ENCODE measurements at places on chromosomes 4 and X.

GRCh38 chrX:103329991-103330390, at the start of gene TCEAL7:
Gene TCEAL7, plus strand, starts transcription at chrX:103330239. Its CDS starts 1,165 bp downstream, at chrX:103331404.
- no peak for DNase-seq

DNA sequence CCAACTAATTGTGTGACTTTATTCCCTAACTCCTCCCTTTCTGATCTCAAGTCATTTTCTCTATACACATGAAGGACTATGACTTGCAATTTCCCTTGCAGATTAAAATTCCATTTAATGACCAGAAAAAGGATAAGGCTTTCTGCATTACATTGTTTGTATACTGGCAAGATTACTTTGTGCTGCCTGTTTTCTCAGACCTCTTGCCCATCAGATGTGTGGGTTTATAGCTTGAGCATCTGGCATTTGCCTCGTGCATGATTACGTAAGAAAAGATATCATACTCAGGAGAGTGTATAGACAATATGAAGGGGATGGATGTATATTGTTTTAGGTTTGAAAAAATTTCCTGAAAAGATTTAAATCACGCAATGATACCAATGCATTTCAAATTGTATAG, 593.8 kb upstream of the SLIT2 start:
- no peak for DNase-seq

DNA sequence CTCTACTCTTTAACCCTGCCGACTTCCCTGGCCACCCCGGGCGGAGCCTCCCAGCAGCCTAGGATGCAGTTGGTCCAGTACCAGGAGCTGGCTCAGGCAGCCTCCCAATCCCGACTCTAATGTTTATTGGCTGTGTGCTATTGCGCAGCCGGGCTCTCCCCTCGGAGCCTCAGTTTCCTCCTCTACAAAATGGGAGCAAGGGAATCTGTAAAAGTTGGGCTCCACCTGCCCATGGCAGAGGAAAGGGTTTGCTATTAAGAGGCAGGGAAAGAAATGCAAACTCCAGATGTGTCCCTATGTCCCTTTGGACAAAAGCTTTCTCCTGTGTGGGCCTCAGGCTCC, 140.8 kb upstream of the PJA1 start:
- no peak for DNase-seq

- no peak for DNase-seq
Observed at GRCh38 chrX:50700921-50701320, 113.1 kb downstream of the SHROOM4 start.

- DNase-seq = no peak
Observed at GRCh38 chr4:40811956-40812355, 62.2 kb downstream of the NSUN7 start.

- DNase-seq = no peak
Observed at GRCh38 chrX:133258481-133258880, 40.3 kb upstream of the TFDP3 start.

DNA sequence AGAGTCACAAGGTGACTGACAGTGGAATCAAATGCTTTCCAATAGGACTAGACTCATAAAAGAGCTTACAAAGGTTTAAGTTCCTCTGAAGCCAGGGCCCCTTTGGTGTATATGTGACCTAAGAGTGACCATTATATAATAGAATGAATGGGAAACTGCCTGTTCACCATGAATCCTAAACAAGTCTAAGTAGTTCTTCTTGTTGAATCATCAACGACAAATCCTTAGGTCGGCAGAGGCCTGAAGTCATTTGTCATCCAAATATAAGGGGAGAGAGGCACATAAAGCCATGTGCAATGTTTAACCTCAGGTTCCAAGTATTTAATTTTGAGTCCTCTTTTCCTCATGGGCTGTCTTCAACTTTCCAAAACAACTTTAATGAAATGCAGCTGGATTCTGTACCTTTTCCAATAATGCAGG, 122.4 kb downstream of the RASL11B start:
- no peak for DNase-seq

GRCh38 chrX:105822138-105823091, at the start of gene NRK:
Gene NRK, plus strand, starts transcription at chrX:105822539. Its CDS starts 307 bp downstream, at chrX:105822846.
- DNase-seq = peak; percentile 26

DNA sequence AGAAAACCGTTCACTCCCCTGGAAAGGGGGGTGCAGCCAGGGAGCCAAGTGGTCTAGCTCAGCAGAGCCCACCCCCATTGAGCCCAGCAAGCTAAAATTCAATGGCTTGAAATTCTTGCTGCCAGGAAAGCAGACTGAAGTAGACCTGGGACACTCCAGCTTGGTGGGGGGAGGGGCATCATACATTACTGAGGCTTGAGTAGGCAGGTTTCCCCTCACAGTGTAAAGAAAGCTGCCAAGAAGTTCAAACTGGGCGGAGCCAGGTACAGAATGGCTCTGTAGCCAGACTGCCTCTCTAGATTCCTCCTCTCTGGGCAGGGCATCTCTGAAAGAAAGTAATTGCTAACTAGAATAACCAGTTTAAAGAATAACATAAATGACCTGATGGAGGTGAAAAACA, 372.3 kb upstream of the F9 start:
- DNase-seq = no peak

DNA sequence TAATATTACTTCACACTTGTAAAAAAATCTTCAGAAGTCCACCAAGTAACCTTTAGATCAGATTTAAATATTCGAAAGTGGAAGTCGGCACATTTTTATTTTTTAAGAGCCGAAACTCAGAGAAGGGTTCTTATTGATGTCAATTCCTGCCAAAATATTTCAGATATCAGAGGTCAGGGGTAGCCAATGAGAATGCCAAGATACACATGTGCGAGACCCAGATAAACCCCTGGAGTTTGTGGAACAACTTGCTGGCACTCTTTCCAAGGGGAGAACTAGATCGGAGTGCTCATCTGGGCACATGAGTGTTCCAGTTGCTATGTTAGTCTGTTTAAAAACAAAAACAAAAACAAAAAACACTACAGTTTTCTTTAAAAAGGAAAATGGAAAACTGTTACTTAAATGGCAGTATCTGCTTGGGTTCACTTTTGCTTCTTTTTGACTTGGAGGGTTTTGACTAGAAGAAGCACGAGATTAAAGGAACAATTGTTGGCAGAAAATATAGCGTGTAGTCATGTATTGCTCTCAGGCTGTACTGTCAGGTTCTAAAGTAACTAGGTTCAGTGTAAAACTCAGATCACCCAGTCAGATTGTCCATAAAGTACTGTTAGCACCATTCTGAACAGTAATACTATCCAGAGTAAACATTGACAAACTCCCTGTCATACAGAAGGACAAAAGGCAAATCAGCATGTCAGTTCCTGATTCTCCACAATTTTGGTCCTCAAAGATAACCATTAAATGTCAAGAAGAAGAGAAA, 188.0 kb upstream of the PACRGL start:
- DNase-seq = no peak

- no peak for DNase-seq
Observed at GRCh38 chr4:128635141-128635954, 174.2 kb upstream of the JADE1 start.

DNA sequence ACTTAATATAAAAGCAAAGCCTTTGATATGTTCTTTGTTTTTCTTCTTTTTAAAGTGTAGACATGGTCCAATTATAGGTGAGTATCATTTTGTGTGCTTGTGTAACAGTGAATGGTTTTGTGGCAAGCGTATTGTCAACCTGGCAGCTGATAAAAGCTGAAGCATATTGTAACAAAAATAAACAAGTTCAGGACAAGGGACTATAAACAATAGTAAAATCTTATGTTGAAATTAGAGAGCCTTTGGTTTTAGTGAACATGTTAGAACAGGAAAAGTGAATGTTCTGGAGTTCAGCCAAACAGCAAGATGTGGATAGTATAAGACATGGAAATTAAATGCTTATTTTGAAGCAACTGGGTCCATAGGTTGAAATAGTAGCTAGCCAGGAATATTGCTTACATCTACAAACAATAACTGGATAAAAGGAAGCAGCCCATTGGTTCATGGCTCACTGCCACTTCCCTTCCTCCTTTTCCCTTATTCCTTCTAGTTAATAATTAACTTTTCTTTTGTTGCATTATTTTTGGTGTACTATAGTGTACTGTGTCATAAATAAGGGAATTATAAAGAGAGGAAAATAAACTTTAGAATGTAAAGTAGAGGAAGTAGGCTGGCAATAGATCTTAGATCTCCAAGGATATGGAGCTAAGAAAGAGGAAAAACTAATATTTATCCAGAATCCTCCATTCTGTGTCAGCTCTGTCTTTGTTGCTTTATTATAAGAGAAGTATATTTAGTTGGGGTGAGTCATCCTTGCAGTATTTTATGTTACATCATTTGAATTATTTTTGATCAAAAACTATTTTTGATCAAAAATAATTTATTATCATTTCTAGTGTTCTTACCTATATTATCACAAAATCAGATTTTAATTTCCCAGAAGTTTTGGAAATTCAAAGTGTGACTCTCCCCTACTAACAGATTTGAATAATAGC, 65.6 kb downstream of the MRPL1 start:
- DNase-seq = no peak

DNA sequence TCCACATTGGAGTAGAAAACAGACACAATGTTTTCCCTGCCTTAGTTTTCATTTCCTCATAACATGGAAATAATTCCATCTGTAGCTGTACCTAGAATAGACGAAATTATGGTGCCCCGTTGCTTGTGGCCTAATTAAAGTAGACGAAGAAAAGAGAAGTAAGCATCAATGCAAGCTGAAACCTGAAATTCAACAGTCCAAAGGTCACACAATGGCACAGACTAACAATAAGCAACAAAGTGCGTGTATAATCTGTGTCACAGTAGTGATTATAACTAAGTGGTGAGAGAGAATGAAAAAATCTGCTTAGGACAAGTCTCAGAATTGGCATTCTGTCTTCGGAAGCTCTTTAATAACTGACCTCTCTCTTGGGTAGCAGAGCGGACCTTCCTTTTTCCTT, 24.3 kb downstream of the MAGEB17 start:
- no peak for DNase-seq
